ENCODE measurements at places on chromosomes 2 and 18.

- no peak for DNase-seq
Measured at GRCh38 chr2:203740871-203741281, 34.4 kb downstream of the CD28 start.

- no peak for DNase-seq
Measured at GRCh38 chr2:157439824-157440186, 4.1 kb downstream of the CYTIP start.

DNA sequence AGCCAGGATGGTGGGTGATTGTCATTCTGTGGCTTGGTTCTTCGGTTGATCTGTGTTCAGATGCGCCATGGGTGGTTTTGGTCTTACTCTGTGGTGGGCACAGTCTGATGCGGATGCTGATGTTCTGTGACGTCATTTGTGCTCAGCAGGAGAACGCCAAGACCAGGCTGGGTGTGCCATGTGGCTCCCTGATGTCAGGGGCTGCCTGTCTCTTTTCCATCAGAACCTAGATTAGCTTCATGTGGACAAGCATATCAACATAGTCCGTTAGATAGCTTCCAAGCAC is 100.6 kb upstream of the ARL4C start:
- DNase-seq, result no peak

DNA sequence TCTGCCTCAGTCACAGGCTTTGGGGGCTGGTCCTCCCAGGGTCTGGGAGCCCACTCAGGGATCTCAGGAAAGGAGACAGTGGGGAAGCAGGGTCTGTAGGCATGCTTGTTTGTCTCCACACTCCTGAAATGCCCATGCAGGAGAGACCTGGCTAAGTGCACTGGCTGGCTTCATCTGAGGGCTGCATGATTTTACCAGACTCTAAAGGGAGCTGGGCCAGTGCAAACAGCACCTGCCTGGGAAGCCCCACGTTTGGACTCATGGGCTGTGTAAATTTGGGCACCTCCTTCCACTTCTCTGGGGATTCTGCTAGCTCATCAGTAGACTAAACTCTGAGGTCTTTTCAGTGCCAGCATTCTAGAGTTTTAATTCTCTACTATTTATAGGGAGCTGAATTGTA is 33.7 kb downstream of the LYPD1 start:
- no peak for DNase-seq

GRCh38 chr2:85712849-85713612 is 18.9 kb downstream of the GNLY start:
- no peak for DNase-seq

DNA sequence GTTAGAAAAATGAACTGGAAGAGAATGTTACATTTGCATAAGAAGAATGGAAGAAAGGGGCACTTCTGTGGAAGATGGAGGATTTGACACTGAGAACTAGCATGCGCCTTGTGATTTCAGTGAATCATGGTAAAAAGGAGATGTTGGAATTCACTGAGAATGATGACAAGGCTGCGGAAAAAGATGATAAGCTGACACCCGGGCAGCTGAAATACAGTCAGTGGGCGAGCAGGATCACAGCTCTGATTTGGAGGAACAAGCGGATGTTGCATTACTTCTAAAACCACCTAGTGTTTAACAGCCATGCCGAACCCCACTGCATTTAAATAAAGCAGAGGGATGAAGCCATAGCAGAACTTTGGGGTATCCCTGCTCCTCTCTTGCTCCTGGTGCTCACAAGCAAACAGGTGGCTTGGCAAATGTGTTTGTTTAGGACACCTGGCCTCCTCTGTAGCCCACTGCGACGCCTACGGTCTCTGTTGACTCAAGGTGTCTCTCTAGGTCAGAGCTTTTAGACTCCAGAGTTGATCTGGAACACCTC is 134.9 kb downstream of the NDUFA10 start:
- no peak for DNase-seq

- DNase-seq, result no peak
Measured at GRCh38 chr18:8365528-8365927, 243.7 kb upstream of the RAB12 start.

- DNase-seq, result no peak
Measured at GRCh38 chr18:74682991-74683297, 85.3 kb downstream of the ZNF407 start.

DNA sequence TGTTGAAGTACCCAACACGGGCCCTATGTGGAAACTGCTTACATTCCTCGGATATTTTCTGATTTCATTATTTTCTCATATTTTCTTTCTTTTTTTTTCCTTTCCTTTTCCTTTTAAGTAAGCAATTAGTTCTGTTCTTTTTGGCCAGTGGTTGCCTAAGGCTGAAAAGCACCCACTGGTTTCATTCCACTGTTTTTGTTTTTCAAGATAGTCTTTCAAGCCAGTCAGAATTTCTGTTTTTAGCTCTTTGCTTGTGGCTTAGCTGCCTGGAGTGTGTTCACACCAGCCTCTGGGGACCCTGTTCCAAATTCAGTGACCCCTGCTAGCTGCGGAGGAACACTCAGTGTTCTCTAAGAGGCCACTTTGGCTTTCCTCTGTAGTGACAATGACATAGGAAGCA is 73.6 kb downstream of the NRP2 start:
- DNase-seq, result no peak

- DNase-seq, result no peak
Measured at GRCh38 chr2:4938206-4938605, 754.0 kb upstream of the SOX11 start.

DNA sequence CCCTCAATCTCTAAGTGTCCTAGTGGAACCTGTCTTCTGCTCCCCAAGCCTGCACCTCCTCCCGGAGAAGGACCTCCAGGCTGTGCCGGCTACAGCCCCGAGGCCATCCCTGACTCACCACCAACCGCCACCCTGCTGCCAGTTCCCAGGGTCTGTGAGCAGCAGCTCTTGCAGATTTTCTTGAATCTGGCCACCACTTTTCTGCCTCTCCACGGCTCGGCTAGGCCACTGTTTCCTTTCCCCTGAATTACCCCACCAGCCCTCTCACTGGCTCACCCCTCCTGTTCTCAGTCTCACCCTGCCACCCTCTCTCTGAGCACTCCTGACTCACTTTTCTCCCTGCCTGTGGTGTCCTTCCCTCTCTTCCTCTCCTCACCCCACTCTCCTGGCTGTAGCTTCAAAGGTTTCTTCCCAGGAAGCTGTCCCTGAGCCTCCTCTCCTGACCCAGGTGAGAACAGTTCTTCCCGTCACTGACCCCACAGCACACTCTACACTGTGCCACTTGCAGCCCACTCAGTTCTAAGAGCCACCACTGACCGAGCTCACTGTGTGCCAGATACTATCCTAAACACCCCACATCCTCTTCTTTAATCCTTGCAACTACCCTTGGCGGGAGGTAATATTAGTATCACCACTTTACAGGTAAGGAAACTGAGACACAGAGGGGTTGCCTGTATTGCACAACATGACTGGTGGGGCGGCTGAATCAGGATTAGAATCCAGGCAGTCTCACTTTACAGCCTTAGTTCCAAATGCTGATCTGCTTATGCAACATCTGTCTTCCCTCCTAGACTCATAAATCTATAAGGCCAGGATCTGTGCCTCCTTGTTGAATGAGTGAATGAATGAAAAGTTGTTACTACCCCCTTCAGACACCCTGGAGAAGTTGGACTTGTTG is 111.6 kb downstream of the SMAD7 start:
- DNase-seq, result no peak

- no peak for DNase-seq
Measured at GRCh38 chr2:30336978-30337841, 105.9 kb downstream of the LBH start.

DNA sequence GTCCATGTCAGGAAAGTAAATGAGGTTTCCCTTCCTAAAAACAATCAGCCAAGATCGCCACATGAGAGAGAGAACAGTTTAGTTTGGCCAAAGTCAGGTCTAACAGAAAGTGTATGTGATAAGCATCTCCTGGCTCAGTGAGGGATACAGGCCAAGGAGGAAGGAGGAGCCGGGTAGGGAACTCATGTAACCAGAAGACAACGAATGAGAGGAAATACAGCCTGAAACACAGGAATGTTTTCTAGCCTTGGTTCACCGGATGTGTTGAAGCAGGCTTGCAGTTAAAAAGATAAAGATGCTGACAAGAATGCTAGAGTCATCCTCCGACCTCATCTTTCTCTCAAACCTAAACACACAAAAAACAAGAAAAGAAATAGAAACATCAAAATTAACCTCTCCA is 283.9 kb upstream of the SIX2 start:
- DNase-seq, result no peak

GRCh38 chr2:30098266-30099005 is 48.4 kb upstream of the YPEL5 start:
- DNase-seq, result no peak

GRCh38 chr2:71275939-71276310 is 49.0 kb upstream of the PAIP2B start:
- no peak for DNase-seq

DNA sequence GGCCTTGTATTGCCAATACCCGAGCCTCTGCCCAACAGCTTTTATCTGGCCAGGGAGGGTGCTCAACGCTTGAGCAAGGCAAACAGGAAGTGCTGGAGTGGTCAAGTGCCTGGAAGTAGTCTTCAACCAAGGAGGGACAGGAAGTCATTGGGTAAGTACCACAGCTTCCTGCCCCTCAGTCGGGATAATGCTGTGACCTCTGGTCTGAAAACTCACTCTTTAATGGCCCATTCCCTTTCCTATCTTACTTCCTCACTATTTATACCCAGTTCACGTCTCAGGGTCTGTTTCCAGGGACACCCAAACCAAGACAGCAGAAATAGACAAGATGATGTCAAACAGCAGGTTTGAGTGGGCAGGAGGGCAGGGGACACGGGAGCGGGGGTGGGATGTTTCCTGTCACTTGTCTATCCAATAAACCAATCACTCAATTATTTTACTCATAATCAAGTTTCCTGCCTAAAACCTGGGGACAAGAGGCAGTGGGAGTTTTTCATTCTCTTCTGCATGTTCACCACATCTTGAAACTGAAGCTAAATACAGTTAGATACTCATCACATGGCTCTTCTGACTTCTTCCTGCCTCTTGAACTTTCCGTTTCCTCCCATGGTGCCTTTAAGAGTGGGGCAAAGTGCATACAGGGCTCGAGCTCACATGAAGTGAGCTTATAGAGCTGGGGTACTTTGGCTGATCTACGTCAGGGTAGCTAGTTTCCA is 68.9 kb upstream of the CAB39 start:
- DNase-seq, result no peak

- no peak for DNase-seq
Measured at GRCh38 chr18:73756256-73757091, 391.2 kb downstream of the FBXO15 start.

GRCh38 chr18:74261053-74261713 is 30.6 kb downstream of the CYB5A start:
- DNase-seq, result no peak

- DNase-seq, result no peak
Measured at GRCh38 chr2:241820625-241821384, 11.8 kb downstream of the NEU4 start.

GRCh38 chr2:183950673-183951072 is 647.7 kb upstream of the ZNF804A start:
- no peak for DNase-seq

GRCh38 chr2:24304098-24304497 is 56.2 kb downstream of the ITSN2 start:
- DNase-seq, result no peak

GRCh38 chr2:227871375-227871791 is at the start of gene DAW1:
TSS of gene DAW1 (plus strand) at chr2:227871631. CDS start at chr2:227871690, 59 bp downstream.
- DNase-seq, result peak; percentile 13

Data from stimulated activated CD8-positive, alpha-beta memory T cell treated with anti-CD3 and anti-CD28 coated beads, Interleukin-15, amount 100 ng/mL, for 24 hours (primary cell).